ENCODE measurements at places on chromosomes 5 and 9.

DNA sequence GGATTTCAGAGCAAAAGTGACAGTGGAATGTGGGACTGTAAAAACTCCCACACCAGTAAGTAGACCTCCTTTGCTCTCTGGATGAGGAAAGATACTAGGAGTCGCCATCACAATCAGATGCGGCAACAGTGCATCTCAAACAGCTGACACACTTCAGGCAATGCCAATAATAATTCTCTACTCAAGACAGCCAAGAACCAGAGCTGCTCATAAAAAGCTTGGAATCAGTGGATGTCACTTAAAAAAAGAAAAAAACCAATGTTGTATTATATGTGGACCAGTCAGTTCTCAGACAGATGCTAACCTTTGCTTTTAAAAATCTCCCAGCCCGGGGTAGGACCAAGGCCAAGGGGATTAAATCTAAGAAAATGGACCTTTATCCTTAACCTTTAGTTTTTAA is 185.0 kb downstream of the GNA14 start:
- DNase-seq = no peak

GRCh38 chr9:16136961-16137360 is 584.1 kb downstream of the CCDC171 start:
- DNase-seq = no peak

DNA sequence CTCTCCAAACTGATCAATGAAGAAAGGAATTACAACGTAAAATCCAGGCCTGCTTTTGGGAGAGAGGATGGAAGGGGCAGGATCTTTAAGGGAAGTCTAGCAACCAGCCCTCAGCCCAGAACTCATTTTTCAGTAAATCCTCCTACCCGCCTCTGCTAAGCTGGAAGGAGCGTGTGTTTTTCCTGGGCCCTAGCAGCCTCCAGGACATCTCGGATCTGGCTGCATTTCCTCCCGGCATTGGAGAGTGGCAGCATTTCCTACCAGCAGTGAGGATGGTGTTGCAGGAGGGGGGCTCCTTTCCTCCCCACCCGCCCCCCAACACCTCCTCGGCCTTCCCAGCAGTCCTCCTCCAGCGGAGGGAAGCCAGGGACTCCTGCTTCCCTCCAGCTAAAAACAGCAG is 54.5 kb downstream of the DCP2 start:
- DNase-seq = no peak

GRCh38 chr5:112978836-112979235 is 2.2 kb downstream of the DCP2 start:
- DNase-seq = no peak

DNA sequence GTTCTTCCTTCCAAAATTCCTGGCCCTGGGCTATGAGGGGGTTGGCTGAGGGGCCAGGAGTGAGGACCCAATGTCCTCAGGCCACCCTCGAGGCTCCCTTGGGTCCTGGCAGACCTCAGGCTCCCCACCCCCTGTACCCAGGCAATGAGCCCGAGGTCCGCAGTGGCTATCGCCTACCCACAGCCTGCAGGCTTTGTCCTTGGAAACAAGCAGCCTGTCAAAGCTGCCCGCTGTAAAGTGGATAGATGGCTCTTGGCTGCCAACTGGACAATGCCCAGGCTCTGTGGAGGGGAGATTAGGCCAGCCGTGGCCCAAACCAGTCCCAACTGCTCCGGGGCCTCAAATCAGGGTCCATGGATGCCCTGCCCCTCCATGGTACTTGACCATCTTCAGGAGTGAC is 2.2 kb upstream of the ADGRD2 start:
- DNase-seq = no peak

GRCh38 chr9:120030847-120031246 is 549.1 kb downstream of the CDK5RAP2 start:
- no peak for DNase-seq

DNA sequence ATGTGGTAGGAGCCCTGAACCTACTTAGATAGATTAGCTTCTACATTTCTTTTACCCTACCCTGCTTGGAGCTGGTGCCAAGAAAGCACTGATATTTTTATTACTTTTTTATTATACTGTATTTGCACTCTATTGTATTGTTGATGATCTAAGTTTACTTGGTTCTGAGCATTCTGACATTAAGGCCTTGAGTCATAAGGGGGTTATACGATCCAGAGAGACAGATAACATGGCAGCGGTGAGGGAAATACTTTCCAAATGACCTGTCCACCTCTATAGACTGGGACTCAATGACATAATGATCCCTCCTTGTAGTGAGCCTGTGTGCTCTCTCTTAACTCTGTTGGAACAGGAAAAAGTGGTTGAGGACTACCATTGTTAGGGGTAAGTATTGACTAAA is 176.3 kb downstream of the MAN2A1 start:
- DNase-seq = no peak

GRCh38 chr5:112417931-112418658 is 982 bp downstream of the EPB41L4A start:
- DNase-seq = no peak

GRCh38 chr5:37028910-37029309 is 152.3 kb downstream of the NIPBL start:
- no peak for DNase-seq

DNA sequence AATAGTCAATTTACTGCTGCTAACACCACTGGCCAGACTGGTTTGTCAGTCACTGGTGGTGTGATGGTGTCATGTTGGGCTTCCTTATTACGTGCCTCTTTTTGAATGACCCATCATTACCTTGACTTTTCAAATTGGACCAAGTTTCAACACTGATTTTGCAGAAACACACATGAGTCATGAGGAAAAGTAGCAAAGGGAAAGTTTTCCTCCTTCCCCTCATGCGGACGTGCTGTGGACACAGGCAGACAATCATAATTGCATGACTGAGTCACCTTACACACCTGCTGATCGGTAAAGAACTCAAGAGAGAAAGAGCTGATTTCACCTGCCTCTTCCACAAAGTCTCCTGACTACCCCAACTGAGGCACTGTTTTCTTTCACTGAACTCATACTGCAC is 324.5 kb downstream of the ARRDC3 start:
- DNase-seq = no peak

GRCh38 chr5:109309326-109310063 is 100.3 kb downstream of the PJA2 start:
- no peak for DNase-seq

- no peak for DNase-seq
Observed at GRCh38 chr5:17878541-17878940, 244.3 kb downstream of the TAF11L14 start.

DNA sequence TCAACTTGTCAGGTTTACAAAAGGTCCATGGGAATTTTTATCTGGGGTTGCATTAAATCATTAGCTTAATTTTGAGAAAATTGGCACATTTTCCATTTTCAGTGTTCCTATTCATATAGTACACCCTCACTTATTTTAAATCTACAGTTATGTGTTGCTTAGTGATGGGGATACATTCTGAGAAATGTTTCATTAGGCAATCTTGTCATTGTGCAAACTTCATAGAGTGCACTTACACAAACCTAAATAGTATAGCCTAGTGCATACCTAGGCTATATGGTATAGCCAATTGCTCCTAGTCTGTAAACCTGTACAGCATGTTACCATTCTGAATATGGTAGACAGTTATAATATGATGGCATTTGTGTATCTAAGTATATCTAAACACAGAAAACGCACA is 19.8 kb upstream of the FAM151B start:
- no peak for DNase-seq

DNA sequence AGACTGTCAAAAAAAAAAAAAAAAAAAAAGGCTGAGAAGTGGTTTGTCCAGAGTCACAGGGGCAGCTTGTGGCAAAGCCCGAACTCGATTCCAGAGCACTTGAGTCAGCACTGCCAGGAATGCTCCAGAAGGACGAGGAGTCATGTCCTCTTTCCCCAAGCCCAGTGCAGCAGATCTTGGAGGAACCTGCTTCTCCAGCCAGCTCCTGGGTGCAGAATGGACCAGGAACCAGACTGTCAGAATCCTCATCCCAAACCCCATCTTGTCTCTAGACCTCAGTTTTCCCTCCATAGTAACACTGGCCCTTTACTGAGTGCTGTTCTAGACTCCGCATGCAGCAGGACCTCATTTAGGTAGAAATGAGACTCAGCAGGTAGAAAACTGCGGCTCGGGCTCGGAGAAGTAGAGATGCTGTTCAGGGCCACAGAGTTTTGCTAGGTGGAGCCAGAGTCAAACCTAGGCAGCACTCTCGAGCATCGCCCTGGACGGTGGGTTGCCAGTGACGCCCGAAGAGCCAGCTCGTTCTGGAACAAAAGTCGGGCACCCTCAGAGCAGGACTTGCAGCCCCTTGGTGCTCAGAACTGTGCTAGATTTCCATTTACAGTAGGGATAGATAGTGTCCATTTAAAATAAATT is 15.4 kb downstream of the CD74 start:
- DNase-seq = no peak

- no peak for DNase-seq
Observed at GRCh38 chr5:132785365-132785764, 8.3 kb upstream of the SEPTIN8 start.

DNA sequence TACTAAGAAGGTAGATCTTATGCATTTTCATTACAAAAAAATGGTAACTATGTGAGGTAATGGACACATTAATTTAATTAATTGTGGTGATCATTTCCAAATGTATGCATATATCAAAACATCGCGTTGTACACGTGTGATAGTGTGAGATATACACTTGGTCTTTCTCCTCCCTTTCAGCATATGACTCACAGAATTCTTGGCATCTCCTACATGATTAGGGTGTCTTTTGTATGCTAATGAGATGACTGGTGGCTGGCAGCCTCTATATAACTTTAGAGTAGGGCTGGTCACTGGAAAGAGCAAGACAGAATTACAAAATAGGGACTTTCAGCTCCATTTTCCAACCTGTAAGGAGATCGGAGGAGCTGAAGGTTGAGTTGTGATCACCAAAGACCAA is 1167.6 kb downstream of the CDH12 start:
- no peak for DNase-seq

- no peak for DNase-seq
Observed at GRCh38 chr9:2424619-2425033, 197.0 kb upstream of the VLDLR start.

- no peak for DNase-seq
Observed at GRCh38 chr5:178259623-178260536, 27.3 kb upstream of the PHYKPL start.

DNA sequence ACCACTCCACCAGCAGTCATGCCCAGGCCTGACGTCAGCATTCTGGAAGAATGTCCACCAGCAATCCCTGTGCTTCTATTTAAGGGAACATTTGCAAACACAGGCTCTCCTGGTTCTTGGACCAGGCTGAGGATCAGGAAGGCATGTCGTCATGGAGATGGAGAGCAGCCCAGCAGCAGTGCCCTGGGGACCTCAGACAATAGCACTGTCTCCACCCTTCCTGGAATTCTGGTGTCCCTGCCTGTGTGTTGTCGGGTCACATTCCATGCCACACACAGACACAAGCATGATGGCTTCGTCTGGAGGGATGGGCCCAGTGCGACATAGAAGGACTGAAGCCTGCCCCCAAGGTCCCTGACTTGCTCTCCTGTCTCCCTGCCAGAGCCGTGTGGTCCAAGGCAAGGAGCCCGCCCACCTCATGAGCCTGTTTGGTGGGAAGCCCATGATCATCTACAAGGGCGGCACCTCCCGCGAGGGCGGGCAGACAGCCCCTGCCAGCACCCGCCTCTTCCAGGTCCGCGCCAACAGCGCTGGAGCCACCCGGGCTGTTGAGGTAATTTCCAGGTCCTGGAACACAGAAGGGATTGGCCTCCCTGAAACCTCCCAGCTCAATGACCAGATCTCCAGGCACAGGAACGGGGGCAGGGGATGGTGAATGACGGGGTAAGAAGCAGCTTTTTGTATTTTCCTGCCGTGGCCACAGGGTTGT is 43.8 kb downstream of the STOM start:
- no peak for DNase-seq

- no peak for DNase-seq
Observed at GRCh38 chr5:135032999-135033861, 798 bp downstream of the PITX1 start.

GRCh38 chr9:126516561-126516935 is 97.2 kb upstream of the LMX1B start:
- no peak for DNase-seq

DNA sequence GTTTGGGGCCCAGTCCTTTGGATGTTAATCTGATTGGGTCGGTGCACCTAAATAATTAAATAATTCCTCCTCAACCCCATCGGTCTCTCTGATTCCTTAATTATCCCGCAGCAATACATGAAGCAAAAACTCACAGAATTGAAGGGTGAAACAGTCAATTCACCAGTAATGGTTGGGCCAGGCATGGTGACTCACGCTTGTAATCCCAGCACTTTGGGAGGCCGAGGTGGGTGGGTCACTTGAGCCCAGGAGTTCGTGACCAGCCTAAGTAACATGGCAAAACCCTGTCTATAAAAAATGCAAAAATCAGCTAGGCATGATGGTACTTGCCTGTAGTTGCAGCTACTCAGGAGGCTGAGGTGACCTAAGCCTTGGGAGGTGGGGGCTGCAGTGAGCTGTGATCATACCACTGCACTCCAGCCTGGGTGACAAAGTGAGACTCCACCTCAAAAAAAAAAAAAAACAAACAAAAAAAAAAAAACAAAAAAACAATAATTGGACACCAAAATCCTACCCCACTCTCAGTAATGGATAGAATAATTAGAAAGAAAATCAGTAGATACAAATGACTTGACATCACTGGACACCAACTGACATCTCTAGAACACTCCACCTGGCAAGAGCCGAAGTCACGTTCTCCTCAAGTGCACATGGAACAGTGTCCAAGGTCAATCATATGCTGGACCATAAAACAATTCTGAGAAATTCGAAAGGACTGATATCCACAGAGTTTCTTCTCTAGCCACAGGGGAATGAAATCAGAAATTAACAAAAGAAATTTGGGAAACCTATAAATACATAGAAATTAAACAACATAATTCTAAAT is 5.3 kb downstream of the ABO start:
- no peak for DNase-seq

DNA sequence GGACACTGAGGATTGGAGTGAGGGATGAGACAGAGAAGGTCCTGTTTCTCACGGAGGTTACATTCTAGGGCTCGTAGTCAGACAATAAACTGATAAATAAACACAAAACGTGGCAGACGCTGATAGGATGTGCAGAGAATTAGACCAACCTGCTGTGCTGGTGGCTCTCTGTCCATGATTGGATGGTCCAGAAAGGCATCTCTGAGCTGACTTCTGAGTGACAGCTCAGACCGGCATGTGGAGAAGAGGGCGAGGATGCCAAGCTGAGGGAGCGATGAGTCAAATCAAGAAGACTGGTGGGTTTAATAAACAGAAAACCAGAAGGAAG is 132.3 kb upstream of the TAF11L2 start:
- DNase-seq = no peak

- no peak for DNase-seq
Observed at GRCh38 chr9:107279086-107279485, 4.0 kb upstream of the RAD23B start.

DNA sequence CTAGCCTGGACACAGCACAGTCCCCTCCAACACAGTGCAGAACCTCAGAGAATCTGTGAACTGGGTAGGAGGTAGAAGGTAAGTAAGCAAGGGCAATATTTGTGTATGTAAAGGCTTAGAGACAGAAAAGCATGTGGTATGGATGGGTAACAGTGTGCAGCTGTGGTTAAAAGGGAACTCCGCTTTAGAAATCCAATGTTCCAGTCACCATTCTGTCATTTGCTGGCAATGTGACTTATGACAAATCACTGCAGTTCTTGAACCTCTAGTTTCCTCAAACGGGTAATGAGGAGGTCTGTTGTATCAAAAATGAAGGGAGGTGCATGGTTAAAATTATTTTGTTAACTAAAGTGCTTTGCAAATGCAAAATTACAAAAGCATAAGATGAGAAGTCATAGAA is 125.5 kb upstream of the IFNE start:
- no peak for DNase-seq

GRCh38 chr9:18921366-18922075 is 111.5 kb downstream of the SAXO1 start:
- no peak for DNase-seq

- no peak for DNase-seq
Observed at GRCh38 chr5:105033637-105034400, 1471.2 kb upstream of the NUDT12 start.
